NCI-H510A treated with DMSO at 0.1 percent for 48 hours (cell line): ENCODE measurements at places on chromosomes 12 and 14.
A peak's percentile ranks its signal among the peaks of the same experiment; 100 is the strongest.

GRCh38 chr14:63203618-63204406 lies 431 bp upstream of the RHOJ start:
- DNase-seq = peak; percentile 38

DNA sequence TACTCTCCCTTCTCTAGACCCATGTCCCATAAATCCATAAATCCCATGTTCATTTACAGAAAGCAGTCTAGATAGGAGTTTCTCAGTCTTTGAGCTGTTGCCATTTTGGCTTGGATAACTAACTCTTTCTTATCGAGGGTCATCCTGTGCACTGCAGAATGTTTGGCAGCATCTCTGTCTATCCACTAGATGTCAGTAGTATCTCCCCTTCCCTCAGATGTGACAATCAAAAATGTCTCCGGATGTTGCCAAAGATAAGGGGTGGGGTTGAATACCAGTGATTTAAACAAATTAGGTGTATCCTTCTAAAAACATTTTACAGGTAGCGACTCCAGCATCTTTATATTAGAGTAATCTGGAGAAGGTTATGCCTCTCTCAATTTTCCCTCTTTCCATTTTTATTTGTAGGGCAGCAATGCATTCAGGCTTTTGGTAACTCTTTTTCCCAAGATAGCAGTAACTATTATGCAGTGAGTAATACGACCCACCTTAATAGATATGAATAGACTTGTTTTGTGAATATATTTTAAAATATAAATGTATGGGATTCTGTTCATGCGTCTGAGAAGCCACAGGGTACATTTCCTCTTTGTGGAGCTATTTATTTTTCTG lies 100.7 kb downstream of the LRRK2 start:
- peak; percentile 6 for DNase-seq

DNA sequence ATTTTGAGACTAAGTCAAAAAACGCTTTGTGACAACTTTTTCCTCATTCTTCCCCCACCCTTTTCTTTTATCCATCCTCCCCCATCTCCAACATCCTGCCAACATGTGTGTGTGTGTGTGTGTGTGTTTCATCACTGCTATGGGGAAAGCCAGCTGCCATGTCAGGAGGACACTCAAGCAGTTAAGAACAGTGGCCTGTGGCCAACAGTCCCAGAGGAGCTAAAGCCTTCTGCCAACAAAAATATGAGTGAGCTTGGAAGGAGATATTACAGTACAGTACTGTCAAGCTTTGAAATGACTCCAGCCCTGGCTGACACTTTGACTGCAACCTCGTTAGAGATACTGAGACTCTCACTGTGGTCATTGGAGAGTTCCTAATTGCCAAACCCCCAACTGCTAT lies 5.0 kb upstream of the CSRP2 start:
- no peak for DNase-seq

GRCh38 chr12:46452061-46452615 lies 79.6 kb upstream of the SLC38A2 start:
- no peak for DNase-seq

DNA sequence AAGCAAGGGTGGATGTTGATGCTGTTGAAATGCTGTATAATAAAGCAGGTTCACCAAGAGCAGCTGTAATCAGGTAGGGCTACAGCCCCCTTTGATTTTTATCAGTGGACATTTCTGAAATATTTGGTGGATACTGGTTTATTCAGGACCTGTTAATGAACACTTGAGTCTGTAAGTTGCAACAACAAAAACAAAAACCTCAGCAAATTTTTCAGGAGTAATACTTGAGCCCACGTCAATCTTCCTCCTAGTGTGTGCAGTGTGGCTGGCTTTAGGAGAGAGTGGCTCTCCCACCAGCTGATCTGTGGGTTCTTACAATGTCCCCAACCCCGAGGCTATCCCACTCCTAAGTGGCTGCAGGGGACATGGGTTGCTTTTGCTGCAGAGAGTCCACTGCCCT lies 347.8 kb downstream of the GLT1D1 start:
- no peak for DNase-seq

- DNase-seq = no peak
Measured at GRCh38 chr12:113359133-113359938, 949 bp downstream of the PLBD2 start.

DNA sequence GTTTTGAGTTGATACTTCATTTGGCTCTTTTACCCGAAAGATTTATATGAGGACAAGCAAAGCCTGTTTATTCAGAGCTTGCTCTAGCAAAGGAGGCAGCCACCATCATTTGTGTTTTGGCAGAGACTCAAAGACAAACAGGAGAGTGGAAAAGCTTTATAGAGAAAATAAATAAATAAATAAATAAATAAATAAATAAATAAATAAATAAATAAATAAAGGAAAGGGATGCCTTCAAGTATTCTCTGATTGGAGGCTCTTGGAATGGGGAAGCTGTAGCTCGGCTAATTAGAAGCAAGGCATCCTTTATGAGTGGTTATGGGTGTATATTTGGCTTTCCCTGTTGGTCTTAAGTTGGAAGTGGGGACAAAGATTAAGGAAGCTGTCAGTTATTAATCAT lies 229.8 kb downstream of the RASSF9 start:
- no peak for DNase-seq

DNA sequence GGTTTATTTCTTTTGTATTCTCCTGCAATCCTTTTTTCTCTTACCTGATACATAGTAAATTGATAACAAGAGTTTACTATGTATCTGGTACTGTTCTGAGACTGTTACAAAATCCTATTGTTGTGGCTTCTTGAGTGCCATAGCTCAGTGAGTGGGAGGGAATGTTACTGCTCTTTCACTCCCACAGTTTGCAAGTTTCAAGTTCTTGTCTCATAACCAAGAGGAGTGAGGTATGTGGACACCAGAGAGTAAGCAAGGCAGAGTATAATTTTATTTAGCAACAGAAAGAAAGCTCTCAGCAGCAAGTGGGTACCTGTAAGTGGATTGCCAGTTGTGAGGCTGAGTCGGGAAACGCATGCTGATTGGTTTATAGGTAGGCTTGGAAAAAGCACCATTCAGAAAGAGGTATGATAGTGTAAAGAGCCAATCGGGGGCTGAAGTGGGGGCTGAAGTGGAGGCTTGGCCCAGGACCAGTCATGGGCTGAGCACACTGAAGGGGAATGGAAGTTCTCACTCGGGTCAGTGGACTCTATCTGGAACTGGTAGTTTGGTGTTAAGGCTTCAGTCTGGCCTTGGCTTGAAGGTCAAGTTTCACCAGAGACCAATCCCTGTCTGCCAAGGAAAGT lies 850.8 kb downstream of the TMTC2 start:
- DNase-seq = no peak

DNA sequence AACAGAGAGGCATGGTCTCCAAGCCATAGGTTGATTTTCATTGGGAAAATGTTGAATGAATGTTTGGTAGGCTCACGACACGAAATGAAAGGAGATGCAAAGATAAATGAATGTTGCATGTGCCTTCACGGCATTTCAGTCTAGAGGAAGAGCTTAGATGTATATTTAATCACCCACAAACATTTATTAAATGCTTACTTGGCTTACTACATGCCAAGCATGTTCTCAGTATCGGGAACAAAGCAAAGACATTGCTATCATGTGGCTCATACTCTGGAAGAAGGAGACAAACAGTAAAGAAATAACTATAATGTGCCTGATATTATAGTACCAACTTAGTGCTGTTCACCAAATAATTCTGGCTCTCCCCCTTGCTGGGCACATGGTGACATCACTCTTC lies 133.5 kb downstream of the LLPH start:
- DNase-seq = no peak
